ENCODE measurements at places on chromosomes 7 and 10.

- DNase-seq, result no peak
These were observed 393.4 kb downstream of the TFEC start for GRCh38 chr7:115637128-115637527.

DNA sequence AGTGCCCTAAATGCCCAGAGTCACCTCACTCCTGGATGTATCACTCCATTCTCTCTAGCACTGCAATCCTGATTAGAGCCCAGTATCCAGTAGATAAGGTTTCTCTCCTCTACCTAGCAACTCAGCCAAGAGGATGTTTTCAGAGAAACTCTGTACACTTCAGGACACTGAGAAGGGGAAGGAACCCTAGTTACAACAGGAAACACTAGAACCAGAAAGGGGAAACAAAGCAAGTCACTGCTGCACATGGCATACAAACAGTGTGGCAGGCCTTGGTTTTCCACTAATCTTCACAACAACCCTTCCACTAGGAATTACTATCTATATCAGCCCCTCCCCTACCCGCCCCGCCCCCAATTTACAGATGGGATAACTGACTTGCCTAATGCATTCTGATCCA lies 1.6 kb downstream of the FAM204A start:
- DNase-seq, result no peak

DNA sequence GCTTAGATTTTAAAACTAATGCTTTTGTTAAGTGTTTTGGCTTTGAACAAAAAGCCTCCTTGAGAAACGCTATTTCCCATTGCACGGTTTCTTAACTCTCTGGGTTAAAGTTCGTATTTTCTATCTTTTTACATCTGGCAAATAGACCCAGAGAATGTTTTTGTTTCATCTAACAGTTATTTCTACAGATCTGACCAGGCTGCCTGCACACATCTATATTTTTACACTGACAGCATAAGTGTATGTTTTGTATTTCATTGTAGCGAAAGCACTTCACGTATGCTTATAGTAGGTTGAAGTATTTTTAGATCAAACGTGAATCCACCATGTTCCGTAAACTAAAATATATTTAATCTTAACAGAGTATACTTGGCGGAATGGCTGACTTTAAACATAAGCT lies 477.3 kb downstream of the SDK1 start:
- no peak for DNase-seq

- no peak for DNase-seq
These were observed 1.8 kb downstream of the TFEC start for GRCh38 chr7:116028787-116029186.
